Caco-2 (cell line): ENCODE measurements at places on chromosomes 12 and 14. TPM values are rescaled to one million over a fixed set of nuclear protein-coding genes. Genes with fewer than 3 reads are reported as not detected.

Gene AQP6
- not detected in 2 replicates for total RNA-seq

GRCh38 chr12:74689071-74689655 is 151.5 kb downstream of the ATXN7L3B start:
- H3K36me3 ChIP-seq: no peaks in the 10 kb centered on the region
- no peak overlapping the region for H3K4me3 ChIP-seq
- no peak for DNase-seq
- H3K27me3 ChIP-seq: no peaks in the 10 kb centered on the region
- H3K4me1 ChIP-seq: no peaks in the 10 kb centered on the region
- H3K27ac ChIP-seq: no peak overlapping the region

Gene KRT74
- not detected in 2 replicates for total RNA-seq

GRCh38 chr12:13206560-13206897 is 10.0 kb downstream of the EMP1 start:
- H3K27ac ChIP-seq: no peak overlapping the region
- H3K36me3 ChIP-seq: no peaks in the 10 kb centered on the region
- no peak overlapping the region for H3K4me3 ChIP-seq
- DNase-seq: no peak
